ENCODE measurements at places on chromosomes 7 and 10.

DNA sequence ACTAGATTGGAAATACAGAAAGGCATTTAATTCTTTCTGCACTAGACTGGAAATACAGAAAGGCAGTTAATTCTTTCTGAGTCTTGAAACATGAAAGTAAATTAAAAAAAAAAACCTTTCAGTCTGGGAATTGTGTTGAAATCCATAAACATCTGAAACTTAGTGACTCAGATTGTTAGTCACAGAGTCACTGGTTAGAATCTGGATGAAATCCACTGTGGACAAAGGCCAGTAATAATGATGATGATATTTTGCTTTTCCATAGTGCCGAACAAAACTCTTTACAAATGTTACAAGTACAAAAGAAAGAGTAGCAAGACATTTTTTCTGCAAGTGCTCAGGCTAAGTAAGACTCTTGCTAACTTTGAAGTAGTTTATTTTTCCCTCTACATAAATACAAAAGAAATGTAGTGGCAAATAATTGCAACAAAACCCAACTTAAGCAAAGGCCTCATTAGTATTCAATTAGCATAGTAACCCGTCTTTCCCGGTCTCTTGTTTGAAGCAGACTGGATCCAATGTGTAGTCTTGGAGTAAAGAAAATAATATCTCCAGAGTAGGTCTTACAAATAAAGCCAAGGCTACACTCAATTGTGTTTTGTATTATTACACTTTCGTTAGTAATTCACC lies 5.8 kb upstream of the PRTFDC1 start:
- no peak for DNase-seq

DNA sequence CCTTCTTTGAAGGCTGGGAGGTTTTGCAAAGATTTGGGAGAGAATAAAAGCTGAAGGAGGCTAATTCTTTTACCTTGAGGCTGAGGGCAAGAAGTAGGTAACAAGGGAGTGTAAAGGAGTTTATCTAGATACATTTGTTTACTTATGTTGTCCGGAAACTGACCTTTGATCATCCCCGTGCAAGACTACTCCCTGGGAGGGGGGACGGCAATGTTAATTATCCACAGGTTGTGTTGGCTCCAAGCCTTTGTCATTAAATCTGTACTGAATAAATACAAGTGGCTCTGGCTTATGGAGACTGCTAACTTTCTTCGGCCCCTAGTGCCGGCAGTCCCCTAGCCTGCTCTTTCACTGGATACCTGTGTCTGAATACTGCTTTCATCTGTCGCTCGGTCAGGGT lies 1250.6 kb upstream of the LRRTM3 start:
- no peak for DNase-seq

- no peak for DNase-seq
These were observed 1169.0 kb downstream of the REEP3 start for GRCh38 chr10:64690194-64690593.

GRCh38 chr7:121484089-121484763 lies 88.1 kb upstream of the FAM3C start:
- no peak for DNase-seq

DNA sequence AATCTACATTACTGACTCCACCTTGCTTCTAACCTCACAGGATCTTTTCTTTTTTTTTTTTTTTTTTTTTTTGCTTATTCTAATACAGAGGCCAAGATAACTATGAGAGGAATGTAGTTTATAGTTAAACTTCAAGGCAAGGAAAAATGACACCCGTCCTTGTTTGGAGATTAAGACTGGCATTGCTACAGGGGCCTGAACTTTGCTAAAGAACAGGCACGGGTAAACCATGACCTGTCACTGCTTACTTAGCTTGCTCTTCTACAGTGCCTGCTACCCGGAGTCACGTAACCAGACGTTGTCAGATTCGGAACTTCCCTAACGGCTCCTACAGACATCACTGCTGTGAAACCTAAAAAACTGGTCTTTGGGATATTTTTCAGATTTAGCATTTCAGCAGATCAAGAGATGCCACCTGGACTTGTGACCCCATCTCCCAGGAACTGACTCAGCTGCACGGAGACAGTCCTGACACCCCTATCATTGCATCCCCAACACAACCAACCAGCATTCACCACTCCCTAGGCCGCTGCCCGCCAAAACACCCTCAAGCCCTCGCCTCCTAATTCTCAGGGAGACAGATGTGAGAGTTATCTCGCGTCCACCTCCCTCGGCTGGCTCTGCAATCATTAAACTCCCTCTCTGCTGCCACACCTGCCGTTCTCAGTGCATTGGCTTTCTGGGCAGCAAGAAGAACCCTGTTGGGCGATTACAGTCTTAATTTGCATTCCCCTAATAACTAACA lies 27.5 kb downstream of the MAD1L1 start:
- DNase-seq, result no peak

GRCh38 chr10:62054408-62054807 lies 152.9 kb downstream of the ARID5B start:
- no peak for DNase-seq

DNA sequence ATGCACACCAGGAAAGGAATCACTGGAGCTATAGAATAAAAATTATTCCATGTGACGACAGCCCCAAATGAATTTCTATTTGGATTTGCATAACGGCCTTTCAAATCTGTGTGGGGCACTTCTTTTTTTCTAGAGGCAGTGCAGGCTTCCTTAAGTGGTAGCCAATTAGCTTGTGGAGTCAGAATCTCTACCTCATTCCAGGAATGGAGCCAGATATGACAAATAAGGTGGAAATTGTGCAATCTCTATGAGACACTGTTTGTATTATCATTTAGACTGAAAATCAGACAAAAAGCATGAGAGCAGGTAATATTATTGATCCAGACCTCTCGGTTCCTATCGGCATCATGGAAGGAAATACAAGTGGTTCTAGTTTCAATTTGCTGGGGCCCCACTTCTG lies 78.7 kb downstream of the BEND7 start:
- no peak for DNase-seq

DNA sequence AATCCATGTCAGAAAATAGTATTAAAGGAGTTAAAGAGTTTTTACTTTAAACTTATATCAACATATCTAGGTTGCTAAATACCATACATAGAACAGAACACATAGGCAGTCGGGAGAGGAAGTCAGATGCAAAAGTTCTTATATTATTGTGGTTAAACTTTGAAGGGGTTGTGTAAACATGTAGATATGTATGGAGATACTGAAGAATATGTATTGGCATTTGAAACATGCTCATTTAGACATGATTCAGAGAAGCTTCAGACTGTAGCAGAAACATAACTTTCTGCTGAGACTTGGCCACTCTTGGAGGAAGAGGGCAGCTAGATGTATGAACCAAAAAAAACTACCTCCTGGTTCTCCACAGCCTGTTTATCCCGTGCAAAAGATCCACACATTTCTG lies 103.5 kb upstream of the FERD3L start:
- no peak for DNase-seq

DNA sequence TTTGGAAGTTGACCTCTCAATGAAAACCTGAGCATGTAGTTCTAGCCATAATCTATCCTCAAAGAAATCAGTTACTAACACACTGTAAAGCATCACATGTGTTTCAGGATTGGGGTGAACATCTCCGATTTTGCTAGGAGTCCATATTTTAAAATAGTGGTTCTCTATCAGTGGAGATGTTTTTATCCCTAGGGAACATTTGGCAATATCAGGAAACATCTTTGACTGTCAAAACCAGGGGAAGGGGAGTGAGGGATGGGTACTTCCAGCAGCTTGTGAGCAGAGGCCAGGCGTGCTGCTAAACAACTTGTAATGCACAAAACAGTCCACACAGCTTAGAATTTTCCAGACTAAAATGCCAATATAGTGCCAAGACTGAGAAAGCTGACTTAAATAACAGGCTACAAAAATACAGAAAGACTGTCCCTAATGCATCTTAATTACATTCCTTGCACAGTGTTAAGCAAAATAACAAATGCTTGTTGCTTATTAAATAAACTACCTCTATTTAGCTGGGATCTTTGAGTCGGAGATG lies 120.9 kb downstream of the CRPPA start:
- DNase-seq, result no peak

DNA sequence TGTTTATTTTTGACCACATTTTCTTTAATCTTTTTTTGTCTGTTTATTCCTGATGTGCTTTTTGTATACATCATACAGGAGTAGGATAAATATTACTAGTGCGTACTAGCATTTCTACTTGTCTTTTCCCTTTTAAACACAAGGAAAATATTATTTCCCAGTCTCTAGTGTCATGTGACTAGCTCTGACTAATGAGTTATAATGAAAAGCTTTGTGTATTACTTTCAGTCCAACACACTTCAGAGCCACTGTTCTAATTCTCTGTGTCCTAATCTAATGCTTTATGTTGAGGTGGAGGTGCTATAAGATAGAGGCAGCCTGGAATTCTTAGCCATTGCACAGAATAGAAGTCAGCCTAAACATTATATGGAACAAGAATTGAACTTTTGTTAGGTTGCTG lies 65.0 kb upstream of the RAB18 start:
- DNase-seq, result no peak
